HL-60 (cell line): ENCODE measurements at places on chromosomes 5 and 9.

DNA sequence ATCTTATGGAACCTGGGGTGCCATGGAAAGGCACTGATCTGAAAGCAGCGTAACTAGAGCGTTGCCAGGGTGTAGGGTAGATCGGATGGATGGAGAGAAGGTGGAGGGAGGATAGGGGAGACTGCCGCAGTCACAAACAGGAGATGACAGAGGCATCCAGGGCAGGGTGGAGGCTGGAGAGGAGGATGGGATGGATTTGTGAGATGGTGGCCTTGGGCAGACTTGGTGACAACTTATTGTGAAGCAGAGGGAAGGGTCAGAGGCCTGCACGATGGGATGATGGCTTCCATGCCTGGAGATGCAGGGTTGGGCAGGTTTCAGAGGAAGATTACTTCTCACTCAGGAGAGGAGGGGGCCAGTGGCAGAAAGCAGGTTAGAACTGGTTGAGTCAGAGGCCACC, 2.4 kb downstream of the GLIPR2 start:
- no peak for DNase-seq

DNA sequence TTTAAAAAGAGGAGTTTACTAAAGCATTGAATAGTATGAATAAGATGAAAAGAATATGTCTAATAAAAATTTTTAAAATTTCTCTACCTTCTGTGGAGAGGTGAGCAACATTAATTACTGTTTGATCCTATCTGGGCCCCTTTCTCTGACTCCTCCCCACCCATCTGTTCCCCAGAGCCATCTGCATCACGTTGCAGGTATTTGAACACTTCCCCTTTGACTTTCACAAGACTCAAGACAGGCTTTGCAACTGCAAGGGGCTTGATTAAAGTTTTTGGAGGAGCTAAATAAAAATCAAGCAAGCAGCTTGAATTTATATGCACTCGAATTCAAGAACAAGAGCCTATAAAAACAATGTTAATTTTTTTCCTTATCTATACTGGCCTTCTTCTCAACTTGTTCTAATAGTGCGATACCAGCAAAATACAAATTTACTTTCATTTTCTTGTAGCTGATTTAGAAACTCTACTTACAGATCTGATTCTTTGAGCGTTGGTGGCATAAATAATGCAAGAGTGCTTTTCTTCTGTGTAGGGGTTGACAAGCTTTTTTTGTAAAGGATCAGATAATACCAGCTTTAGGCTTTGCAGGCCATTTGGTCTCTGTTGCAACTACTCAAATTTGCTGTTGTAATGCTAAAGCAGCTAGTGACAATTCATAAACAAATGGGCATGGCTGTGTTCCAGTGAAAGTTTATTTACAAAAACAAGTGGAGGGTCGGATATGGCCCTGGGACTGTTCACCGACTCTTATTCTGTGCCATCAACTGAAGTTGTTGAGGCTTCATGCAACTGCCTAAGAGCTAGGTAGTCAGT, 21.2 kb downstream of the TXNDC8 start:
- peak; percentile 82 for DNase-seq

GRCh38 chr9:129258823-129259301, 80.8 kb upstream of the IER5L start:
- DNase-seq: no peak

GRCh38 chr9:127898433-127899127, 823 bp downstream of the ST6GALNAC6 start:
- no peak for DNase-seq

GRCh38 chr5:665541-665955, 27.6 kb downstream of the TPPP start:
- no peak for DNase-seq

- DNase-seq: no peak
These were observed 1353.7 kb upstream of the ACO1 start for GRCh38 chr9:31030741-31031202.

DNA sequence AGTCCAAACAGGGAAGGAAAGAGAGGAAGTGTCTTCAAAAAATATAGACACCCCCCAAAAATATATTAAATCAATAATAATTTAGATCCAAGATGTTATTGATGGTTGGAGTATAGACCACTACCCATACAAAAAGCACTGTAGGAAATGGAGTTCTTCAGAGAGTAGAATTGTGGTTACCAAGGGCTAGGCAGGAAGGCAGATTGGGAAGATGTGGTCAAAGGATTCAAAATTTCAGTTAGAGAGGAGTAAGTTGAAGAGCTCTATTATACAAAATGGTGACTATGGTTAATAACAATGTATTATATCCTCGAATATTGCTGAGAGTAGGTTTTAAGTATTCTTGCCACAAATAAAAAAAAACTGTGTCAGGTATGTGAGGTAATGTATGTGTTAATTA, 149.4 kb downstream of the CWC27 start:
- no peak for DNase-seq

- DNase-seq: no peak
These were observed 35.5 kb upstream of the PTCH1 start for GRCh38 chr9:95552255-95552654.

- DNase-seq: no peak
These were observed 494 bp downstream of the CERT1 start for GRCh38 chr5:75510836-75511434.

DNA sequence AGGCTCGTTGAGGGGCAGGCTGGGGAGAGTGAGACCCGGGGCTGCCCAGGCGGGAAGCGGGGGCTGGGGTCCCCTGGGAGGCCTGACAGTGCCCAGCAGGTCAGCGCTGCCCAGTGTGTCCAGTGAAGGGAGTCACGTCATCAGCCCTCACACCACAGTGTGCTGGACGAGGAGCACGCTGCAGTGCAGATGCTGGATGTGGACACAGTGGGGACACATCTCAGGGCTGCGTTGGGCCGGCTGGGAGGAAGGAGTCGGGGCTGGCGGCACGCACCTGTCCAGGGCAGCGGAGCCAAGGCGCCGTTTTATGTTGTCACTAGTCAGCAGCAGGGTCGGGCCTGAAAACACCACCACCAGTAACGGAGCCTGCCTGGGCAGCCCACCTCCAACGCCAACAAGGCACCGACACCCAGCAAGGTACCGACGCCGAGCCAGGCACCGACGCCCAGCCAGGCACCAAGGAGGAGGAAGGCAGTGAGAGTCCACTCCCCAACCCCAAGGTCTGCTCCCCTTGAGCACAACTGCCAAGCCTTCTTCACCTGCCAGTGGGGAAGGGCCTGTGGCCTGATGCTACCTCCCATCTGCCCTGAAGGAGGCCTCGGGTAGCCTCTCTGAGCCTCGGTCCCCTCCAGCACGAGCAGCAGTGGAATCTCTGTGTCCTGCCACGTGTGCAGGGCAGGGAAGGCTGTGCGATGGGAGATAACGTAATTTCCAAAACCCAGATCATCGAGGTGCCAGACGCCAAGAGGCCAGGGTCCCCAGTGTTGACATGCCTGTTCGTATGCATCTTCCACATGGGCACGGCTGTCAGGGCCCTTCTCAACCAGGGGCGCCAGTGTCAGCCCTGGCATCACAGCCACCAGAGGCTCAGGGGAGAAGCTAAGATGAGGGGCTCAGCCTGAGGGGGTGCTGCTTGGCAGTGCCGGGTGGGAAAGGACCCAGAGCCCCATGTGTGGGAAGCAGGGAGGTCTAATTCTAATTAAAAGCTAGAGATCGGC, 21.9 kb upstream of the NSMF start:
- DNase-seq: no peak

DNA sequence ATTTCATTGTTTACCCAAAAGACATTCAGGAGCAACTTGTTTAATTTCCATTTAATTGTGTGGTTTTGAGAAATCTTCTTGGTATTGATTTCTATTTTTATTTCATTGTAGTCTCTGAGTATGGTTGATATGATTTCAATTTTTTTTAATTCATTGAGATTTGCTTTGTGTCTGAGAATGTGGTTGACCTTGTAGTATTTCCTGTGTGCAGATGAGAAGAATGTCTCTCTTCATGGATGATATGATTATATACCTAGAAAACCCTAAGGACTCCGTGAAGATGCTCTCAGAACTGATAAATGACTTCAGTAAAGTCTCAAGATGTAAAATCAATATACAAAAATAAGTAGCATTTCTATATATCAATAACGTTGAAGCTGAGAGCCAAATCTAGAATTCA, 202.4 kb upstream of the CDH9 start:
- no peak for DNase-seq

GRCh38 chr5:140003519-140003918, 39.6 kb downstream of the NRG2 start:
- DNase-seq: no peak

- no peak for DNase-seq
These were observed 168.2 kb downstream of the DAB2IP start for GRCh38 chr9:121819428-121820231.

DNA sequence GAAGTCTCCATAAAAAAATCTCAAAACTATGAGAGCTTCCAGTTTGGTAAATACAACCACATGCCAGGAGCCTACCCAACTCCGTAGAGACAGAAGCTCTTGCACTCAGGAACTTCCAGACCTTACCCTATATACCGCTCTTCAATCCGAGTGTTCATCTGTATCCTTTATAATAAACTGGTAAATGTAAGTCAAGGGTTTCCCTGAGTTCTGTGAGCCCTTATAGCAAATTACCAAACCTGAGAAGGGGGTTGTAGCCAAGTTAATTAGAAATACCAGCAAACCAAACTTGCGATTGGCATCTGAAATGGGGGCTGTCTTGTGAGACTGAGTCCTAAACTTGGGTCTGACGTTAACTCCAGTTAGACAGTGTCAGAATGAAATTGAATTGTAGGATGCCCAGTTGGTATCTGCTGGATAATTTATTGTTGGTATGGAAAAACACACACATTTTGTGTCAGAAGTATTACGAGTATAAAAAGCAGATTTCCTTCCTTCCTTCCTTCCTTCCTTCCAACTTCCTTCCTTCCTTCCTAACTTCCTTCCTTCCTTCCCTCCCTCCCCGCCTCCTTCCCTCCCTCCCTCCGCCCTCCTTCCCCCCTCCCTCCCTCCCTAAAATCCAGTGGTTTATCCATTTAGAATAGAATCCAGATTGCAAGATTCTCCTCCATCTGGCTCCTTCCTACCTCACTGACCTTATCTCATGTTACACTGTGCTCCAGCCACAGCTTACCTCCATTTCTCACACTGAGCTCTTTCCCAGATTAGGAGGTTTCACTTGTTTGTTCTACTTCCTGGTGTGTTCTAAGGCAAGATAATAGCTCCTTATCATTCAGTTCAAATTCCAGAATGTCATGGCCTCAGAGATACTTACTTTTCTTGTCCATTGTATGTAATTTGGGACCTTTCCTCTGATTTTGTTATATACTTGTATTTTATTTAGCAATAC, 196.7 kb downstream of the WDR70 start:
- DNase-seq: no peak

DNA sequence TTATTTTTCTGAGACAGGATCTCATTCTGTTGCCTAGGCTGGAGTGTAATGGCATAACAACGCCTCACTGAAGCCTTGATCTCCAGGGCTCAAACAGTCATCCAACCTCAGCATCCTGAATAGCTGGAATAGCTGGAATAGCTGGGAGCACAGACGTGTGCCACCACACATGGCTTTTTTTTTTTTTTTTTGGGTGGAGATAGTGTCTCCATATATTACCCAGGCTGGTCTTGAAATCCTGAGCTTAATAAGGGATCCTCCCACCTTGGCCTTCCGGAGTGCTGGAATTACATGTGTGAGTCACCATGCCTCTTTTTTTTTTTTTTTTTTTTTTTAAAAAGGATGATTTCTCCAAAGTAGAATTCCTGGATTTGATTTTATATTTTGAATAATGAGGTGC, 60.7 kb downstream of the NSD1 start:
- no peak for DNase-seq

DNA sequence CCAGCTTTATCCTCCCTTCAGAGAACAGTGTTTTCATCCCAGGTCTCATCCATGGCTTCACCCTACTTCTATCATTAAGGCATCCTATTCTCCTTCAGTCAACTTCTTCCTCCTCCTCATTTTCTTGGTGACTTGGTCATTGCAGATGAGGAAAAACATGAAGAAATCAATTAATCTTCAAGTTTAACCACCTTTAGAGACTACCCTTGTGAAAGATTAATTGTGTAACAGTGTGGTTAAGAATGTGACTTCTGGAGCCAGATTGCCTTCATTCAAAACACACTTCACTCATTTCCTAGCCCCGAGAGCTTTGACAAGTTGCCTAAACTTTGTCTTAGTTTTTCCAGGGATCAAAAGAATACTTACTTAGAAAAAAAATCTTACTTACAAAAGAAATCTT, 110.0 kb downstream of the STK32A start:
- no peak for DNase-seq

DNA sequence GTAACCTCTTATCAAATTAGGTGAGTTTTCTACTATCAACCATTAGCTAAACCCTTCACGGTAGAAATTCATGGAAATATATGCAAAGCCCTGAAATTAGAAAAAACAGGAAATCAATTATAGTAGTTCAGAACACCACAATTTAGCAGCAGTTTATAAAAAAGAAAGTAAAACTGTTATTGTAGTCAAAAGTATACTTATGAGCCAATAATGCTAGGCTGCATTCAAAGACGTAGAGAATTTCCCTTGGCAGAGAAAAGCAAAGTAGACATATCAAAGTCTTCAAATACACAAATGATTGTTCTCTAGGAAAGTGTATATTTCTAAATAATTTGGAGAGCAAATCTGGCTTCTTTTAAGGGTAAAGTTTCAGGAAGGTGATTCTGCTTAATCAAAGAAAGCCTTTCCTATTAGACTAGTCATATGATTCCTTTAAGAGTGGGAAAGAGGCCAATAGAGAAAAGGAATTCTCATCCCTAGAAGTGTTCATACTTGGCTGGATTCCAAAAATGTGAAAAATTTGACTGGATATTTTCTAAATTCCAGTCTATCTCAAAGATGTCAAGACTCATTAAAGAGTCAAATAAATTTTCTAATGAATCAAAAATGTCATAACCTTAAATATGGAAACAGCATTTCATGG, 185.5 kb downstream of the SMC2 start:
- DNase-seq: no peak

GRCh38 chr5:72013766-72014624, 93.3 kb upstream of the MAP1B start:
- DNase-seq: no peak

- DNase-seq: no peak
These were observed 101.7 kb downstream of the GDNF start for GRCh38 chr5:37738057-37738691.

- DNase-seq: no peak
These were observed 494.2 kb downstream of the ZNF608 start for GRCh38 chr5:124252191-124252638.

GRCh38 chr5:14806456-14806855, 65.1 kb downstream of the ANKH start:
- no peak for DNase-seq

DNA sequence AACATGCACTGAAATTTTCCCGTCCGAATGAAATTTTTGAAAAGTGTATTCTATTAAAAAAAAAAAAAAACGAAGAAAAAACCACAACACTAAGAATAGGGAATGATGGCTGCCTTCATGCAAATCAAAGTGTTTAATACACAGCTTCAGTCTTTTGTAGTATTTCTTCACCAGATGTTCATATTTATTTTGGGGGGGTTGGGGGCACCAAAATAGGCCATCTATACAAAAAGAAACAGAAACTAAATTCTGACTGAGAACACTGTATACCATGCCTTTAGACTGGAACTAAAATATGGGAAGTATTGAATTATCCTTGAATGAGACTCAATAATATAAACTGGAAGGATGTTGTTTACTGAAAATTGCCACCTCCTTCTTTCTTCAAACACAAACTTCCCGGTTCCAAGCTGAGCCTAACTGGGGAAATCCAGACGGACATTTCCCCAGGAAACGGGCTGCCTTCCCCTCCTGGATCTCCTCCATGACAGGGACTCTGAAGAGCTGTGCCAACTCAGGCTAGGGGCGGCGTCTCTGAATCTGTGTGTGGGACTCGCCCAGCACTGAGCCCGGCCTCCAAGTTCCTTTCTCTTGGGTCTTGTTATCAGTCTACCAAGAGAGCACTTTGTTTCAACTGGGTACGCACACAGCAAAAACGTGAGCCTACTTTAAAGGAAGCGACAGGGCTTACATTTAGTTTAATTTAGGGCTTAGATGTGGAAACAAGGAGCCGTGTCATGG, 511.3 kb upstream of the ADAMTS16 start:
- DNase-seq: no peak
